ENCODE measurements at places on chromosomes 6 and 20.
A peak's percentile ranks its signal among the peaks of the same experiment; 100 is the strongest.

- no peak for DNase-seq
Observed at GRCh38 chr6:165556116-165556843, 106.8 kb downstream of the PDE10A start.

DNA sequence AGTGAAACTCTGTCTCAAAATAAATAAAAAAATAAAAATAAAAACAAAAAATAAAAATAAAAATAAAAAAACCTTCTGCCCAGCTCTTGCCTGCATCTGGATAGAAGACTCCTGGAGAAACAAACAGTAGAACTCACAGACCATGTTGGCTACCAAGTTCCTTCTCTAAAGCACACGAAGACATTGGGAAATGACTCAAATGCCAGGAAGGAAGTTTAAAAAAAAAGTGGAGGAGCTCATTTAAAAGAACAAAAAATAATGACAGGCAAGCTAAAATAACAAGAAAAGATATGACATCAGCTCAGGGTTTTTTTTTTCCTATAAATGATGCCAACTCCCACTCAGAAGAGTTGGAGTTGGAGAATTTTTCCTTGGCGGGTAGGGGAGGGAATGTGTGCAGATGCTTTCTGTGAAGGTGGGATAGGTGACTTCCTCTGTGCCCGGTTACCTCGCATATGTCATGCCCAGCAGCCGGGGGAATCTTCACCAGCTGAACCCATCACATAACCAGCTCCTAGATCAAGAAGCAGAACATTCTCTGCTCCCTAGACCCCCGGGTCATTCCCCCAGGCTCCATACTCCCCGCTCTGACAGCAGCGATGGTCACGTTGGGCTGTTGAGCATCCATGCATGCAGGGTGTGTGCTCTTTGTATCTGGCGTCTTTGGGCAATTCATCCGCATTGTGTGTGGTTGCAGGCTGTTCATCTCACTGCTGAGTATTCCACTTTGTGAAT, 17.3 kb upstream of the CD93 start:
- no peak for DNase-seq

GRCh38 chr20:56793916-56794315, 164.8 kb downstream of the TFAP2C start:
- no peak for DNase-seq

GRCh38 chr20:63210011-63210605, 5.8 kb downstream of the YTHDF1 start:
- DNase-seq, result no peak

DNA sequence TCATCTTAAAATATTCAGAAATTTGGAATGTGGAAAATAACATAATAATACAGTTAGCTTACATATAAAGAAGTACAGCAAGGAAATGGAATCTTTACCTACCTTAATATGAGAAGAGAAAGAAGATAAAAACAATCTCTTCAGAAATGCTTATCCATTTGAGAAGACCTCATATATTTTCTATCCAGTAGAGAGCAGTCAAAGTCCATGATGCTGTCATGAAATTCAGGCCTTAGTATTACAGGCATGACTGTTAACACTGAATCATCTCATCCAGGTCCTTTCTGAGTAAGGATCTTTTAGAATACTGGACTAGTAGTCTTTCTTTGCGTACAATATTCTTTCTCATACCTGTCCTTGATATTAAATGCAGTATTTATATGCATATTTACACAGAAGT, 713.4 kb downstream of the CD109 start:
- peak; percentile 27 for DNase-seq

- no peak for DNase-seq
Observed at GRCh38 chr20:22308934-22309333, 275.4 kb downstream of the FOXA2 start.

GRCh38 chr6:166786704-166787293, 159.7 kb upstream of the RPS6KA2 start:
- DNase-seq, result peak; percentile 62

- DNase-seq, result no peak
Observed at GRCh38 chr6:68169922-68170321, 465.2 kb upstream of the ADGRB3 start.

DNA sequence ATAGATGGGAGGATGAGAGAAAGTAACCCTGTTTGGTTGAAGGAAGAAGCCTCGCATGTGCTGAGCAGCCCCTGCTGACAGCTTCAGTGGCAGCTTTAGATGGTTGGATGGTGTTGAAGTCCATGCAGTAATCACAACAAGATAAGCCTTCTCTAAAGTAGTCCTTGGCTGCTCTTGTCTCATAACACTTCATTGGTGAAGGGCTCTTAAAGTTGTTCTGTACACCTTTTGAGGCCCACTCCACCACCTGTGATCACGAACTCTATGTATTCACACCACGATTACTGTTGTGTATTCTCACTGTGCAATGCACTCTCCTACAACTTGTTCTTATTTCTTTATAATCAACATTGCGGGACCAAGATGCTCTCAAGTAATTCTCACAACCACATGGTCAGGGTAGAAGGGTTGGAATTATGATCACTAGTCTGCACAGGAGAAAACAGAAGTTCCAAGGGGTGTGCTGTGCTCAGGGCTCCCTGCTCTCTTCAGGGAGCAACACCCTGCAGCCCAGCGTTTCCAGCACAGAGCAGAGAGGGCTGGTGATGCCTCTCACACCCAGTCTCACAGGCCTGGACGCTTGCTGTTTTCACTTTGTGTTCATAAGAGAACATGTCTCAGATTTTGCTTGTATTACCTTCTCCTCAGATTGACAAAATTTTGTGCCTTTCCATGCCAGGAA, 294.4 kb downstream of the SMOC2 start:
- no peak for DNase-seq

DNA sequence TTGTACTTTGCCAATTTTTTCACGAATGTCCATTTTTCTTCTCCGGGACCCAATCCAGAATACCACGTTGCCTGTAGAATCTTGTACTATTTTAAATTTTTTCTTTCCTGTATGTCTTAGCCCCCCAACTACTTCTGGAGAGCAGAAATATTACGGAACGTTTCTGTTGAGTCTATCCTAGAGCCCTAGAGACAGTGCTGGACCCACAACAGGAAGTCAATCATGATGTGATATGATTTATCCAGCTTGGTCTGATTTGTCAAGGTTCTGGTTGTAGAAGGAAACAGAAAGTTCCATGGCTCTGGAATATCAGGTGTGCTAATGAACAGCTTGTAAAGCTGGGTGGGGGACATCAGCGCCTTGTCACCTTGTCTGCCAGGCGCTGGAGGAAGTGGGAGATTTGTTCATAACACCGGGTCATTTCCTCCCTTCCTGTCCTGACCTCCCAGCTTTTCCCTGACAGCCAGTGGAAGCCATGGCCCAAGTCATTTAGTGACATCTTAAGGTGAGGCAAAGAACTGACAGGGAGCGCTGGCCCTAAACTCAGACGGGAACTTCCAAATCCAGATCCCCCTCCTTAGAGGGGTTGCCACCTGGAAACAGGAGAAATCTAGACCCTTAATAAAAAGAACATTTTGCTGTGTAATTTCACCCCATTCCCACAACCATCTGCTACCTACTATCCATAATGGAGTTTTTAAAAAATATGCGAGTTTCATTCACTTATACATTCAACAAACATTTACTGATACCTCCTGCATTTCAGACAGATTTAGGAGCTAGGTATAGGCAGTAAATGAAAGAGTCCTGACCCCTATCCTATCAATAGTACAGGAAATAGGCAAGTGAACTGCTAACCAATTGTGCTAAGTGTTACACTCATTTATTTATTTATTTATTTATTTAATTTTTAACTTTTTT, 130.5 kb downstream of the ZFP64 start:
- DNase-seq, result no peak

- DNase-seq, result no peak
Observed at GRCh38 chr6:166004471-166004870, 163.2 kb downstream of the TBXT start.

DNA sequence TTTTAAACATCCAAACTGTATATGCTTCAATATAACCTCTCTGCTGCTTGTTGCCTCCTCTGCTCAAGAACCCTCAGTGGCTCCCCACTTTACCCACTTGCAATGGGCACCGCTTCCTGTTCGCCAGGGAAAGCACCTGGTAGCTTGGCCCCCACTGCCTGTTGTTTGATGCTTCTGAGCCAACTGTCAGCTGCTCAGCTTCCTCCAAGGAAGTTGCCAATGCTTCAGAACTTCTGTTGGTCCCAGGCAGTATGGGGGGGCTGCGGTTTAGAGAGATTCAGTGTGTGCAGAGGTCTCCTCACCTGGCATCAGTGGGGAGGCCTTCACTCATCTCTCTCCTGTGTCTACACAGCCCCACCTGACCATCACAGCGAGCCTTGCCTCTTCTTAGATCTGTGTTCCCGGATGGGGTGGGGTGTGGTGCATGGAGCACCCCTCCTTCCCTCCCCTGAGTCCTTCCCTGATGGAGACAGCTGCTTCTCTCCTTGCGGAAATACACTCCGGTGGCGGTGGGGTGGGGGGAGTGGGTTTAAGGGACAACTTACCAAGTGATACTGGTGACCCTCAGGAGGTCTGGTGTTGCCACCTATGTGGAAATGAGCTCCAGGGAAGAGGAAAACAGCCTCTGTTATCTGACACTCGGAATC, 308.1 kb downstream of the CDH26 start:
- DNase-seq, result no peak

- no peak for DNase-seq
Observed at GRCh38 chr6:128415387-128415786, 105.0 kb downstream of the PTPRK start.

DNA sequence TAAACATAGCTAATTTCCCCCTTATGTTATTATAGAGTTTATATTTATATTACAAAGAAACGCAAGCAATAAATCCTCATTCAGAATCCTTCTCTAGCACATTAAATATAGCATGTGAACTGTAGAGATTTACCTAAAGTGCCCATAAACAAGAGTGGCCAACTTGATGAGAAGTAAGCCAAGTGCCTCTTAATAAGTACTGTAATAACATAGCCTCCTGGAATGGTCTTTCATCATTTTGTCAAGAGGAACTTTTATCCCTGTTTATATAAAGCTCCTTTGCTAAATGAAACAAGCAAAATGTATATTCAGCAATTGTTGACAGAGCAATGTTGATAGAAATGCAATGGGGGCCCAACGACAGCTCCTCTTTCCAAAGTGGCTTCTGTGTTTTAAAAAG, 195.0 kb downstream of the ARHGAP18 start:
- no peak for DNase-seq

DNA sequence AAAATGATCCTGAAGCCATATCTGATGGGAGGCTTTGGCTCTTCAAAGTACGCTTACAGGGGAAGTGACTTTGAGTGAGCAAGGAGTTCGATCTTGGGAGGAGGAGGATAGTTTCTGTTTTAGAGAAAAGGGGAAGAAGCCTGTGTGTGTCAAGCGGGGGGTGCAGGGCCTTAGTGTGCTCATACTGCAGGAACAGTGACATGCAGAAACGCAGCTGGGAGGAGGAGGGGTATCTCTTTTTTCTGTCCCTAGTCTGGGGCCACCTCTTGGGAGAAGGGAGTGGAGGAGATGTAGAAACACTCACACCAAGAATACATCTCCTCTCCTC, 19.8 kb downstream of the SIRPD start:
- DNase-seq, result no peak

- DNase-seq, result no peak
Observed at GRCh38 chr6:100084991-100085364, 91.0 kb upstream of the MCHR2 start.

GRCh38 chr20:46751856-46752255, 42.4 kb downstream of the SLC2A10 start:
- no peak for DNase-seq

DNA sequence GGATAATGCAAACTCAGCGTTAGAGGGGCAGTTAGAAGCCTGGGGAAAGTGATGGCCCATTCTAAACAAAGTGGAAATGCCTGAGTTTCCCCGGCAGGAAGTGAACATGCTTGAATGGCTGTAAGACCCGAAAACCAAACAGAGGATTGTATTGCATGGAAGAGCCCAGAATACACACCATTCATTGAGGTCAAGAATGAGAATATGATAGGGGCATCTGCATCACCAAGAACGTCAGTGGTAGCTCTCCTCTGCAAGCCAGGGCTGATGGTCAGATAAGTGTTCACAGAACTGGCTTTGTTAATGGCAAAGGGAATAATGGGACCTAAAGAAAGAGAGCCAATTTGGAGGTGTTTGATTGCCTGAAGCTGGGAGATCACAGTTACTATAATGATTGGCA, 663.4 kb downstream of the KHDRBS2 start:
- DNase-seq, result no peak

DNA sequence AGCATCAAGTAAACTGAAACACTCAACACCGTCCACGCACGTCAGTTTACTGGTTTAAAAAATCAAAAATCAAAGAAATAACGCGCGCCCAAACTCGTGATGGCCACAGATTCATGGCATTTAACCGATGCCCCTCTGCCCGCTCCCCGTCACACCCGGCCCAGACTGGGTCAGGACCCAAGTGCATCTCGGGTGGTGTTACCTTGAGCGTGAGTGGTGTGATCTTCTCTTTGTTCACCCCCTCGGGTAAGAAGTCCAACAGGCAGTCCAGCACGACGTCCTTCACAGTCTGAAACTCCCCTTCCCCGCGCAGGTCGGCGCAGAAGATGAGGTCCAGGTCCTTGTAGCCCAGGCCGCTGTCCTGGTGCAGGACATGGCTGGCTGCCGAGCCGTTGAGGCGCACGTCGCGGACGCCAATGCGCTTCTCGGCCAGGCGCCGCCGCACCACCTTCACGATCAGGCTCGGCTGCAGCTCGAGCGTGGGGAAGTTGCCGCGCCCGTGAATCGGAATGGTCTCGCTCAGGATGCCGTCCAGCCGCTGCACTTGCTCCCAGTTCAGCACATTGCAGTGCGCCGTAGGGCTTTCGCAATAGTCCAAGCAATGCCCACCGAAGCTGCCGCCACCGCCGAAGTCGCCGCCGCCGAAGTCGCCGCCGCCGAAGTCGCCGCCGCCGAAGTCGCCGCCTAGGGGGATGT, 945 bp downstream of the TENT5A start:
- DNase-seq, result peak; percentile 57

GRCh38 chr6:137936798-137937197, 69.7 kb downstream of the TNFAIP3 start:
- no peak for DNase-seq

- DNase-seq, result no peak
Observed at GRCh38 chr20:46984405-46984804, 89.8 kb downstream of the EYA2 start.

GRCh38 chr20:3067139-3068014, 4.0 kb upstream of the OXT start:
- peak; percentile 4 for DNase-seq

- no peak for DNase-seq
Observed at GRCh38 chr6:5525209-5525608, 263.9 kb downstream of the FARS2 start.

- no peak for DNase-seq
Observed at GRCh38 chr20:41169162-41169690, 31.9 kb downstream of the PLCG1 start.

- DNase-seq, result no peak
Observed at GRCh38 chr6:44522871-44523270, 135.4 kb downstream of the CDC5L start.

DNA sequence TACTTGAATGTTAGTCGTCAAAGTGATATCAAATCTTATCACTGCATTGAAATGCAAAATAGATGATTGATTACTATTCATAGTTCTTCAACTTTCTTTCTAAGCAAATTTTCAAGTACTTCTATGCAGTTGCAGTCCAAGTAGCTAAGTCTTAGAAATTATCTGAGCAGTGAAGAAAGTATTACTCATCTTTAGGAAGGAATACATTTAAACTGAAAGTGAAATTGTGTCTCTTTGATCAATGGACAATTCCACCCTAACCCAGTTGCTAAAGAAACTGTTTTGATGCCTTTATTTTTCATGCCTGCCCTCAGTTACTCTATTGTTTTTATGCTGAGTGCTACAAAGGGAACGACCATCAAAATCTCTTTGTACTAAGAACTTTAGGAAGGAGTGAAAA, 337.4 kb downstream of the GRIK2 start:
- DNase-seq, result no peak

Data from D341Med (cell line).